PC-3 (cell line): ENCODE measurements at places on chromosomes 1 and 21. TPM values are rescaled to one million over a fixed set of nuclear protein-coding genes. Genes with fewer than 3 reads are reported as not detected.

DNA sequence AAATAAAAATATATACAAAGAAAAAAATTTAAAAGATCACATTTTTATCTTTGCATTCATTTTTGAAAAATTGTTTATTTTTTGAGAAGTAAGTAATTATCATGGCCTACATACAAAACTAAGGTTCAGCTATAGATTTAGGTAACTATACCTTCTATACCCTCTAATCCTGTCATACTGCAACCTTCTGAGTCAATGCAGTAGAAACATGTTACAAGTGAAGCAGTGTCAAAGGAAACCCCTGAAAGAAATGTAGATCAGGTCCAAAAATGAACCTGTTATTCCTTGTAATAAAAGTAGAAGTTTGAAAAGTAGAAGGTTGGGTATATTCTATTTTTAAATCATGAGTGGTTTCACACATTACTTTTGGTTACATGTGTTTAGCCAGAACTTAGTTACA lies 51.3 kb downstream of the PTGS2 start:
- no peaks in the 10 kb centered on the region for H3K4me1 ChIP-seq
- no peak overlapping the region for H3K4me3 ChIP-seq
- no peak for DNase-seq

GRCh38 chr1:43156026-43156425 lies 16.1 kb downstream of the EBNA1BP2 start:
- no peak overlapping the region for H3K4me3 ChIP-seq
- no peaks in the 10 kb centered on the region for H3K36me3 ChIP-seq
- H3K4me1 ChIP-seq = no peaks in the 10 kb centered on the region

- DNase-seq = no peak
- no peak overlapping the region for H3K27ac ChIP-seq
- H3K4me1 ChIP-seq = no peaks in the 10 kb centered on the region
- H3K36me3 ChIP-seq = no peaks in the 10 kb centered on the region
These were observed 1.6 kb upstream of the HPCA start for GRCh38 chr1:32884726-32885125.

DNA sequence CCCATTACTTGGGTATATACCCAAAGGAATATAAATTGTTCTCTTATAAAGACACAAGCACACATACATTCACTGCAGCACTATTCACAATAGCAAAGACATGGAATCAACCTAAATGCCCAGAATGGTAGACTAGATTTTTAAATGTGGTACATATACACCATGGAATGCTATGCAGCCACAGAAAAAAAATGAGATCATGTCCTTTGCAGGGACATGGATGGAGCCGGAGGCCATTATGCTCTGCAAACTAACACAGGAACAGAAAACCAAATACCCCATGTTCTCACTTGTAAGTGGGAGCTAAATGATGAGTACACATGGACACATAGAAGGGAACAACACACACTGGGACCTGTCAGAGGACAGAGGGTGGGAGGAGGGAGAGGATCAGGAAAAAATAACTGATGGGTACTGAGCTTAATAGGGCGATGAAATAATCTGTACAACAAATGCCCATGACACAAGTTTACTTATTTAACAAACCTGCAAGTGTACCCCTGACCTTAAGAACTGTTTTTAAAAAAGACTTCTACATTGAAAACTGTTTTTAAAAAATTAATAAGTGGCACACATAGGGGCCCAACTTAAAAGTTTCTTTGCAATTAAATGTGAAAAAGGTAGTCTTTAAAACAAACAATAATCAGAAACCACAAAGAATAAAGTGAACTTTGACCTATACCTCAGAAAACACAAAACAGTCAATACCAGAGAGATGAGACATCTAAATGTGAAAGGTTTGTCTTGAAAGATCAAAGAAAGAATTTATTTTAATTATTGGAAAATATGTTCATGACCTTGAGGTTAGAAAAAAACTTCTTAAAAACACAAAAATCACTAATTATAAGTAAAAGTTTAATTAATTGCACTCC lies 75.2 kb downstream of the CDC42BPA start:
- H3K27me3 ChIP-seq = no peaks in the 10 kb centered on the region
- H3K4me1 ChIP-seq = peaks cover 10% of the 10 kb centered on the region
- peak; percentile 43 for DNase-seq
- H3K4me3 ChIP-seq = no peak overlapping the region
- no peak overlapping the region for H3K27ac ChIP-seq

DNA sequence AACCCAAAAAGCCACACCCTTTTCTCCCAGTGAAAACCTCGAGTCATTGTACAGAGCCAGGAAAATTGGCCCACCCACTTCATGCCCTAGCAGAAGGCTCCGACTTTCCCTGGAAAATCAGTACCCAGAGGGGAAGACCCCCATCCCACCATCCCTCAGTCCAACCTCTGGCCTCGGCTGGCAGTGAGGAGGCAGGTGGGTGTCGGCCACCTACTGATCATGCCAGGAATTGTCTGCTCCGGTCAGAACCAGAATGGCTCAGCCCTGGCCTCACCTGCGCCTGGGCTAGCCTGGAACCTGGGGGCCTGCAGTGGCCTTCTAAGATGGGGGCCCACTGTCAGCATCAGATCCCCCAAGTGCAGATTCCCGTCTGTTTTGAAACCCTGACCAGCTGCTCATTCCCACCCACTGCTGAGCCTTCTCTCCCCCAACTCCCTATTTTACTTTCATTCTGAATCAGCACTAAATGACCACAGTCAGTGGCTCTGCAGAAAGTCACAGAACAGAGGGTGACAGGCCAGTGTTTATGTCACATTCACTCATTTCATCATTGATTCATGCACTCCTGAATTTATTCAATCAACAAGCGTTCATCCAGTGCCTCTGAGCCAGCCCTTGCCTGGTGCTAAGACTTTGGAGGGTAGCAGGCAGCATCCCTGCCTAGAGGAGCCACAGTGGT lies 3.0 kb upstream of the S100A9 start:
- H3K27me3 ChIP-seq = peaks cover 20% of the 10 kb centered on the region
- H3K27ac ChIP-seq = no peak overlapping the region
- H3K36me3 ChIP-seq = no peaks in the 10 kb centered on the region
- peaks cover 46% of the 10 kb centered on the region for H3K4me1 ChIP-seq

DNA sequence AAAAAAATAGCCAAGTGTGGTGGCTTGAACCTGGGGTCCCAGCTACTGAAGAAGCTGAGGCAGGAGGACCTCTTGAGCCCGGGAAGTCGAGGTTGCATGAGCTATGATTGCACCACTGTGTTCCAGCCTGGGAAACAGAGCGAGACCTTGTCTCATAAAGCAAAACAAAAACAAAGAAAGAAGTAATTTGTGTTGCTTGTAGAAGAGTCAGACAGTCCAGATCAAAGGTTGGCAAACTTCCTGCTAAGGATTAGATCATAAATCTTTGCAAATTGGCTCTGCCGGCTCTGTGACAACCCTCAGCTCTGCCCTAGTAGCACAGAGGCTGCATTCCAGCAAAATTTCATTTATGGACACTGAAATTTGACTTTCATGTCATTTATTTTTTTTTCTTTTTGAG lies 19.0 kb upstream of the MFN2 start:
- H3K4me1 ChIP-seq = no peaks in the 10 kb centered on the region
- H3K36me3 ChIP-seq = peaks cover 19% of the 10 kb centered on the region; the same call in 1 of the 2 replicates
- no peak overlapping the region for H3K4me3 ChIP-seq
- DNase-seq = no peak

DNA sequence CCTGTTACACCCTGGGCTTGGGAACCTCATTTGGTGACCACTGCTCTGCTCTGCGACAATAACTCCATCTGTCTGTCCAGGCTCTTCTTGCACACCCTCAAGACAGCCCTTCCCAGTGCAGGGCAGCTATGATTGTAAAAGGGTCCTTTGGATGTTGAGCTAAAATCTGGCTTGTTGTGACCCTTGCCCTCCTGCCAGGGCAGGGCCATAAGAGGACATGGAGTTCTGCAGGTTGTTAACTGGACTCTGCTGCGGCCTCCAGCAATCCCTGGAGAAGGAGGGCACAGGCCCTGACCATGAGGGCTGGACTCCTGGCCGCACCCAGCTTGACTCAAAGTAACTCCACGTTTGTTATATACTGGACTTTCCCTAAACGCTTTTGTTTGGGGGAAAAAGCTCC lies 41.2 kb downstream of the DHCR24 start:
- H3K4me3 ChIP-seq = no peak overlapping the region
- H3K27ac ChIP-seq = no peak overlapping the region
- H3K27me3 ChIP-seq = no peaks in the 10 kb centered on the region
- no peak for DNase-seq
- peaks cover 20% of the 10 kb centered on the region for H3K36me3 ChIP-seq
- peaks cover 17% of the 10 kb centered on the region for H3K4me1 ChIP-seq

DNA sequence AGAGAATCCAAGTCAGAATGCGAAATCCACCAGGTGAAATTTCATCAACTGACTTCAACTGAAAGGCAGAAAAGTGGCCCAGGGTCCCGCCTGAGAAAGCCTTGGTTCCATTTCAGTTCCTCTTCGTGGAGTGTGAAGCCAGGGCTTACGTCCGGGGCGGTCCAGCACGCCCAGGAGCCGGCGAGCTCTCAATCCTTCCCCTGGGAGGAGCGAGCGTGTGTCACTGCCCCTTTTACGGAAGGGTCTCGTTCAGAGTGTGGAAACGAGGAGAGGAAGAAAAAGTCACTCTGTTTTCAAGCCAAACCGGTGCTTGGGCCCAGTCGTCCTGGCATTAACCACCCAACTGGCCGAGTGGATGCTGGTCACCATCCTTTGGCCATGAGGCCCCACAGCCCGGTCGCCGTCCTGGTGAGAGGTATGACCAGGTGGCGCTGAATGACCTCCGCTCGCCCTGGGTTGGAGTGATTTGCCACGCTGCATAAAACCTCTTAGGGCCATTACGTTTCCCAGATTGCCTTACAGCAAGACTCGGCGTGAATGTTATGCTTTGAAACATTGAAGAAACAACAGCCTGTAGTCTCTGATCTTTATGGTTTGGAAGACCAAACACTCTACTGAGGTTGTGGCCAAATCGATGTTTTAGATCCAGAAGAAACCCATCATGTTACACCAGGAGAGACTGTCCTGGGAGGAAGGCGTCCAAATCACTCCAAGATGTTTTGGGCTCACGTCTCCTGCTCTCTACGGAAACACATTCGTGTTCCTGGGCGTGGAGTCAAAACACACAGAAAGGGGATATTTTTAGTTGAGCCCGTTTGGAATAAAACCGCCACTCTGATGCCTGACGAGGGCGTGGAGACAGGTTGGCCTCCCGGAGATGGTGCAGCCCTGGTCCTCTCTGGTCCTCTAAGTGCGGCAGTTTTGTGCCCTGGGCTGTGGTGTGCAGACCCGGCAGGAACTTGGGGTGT lies 93.6 kb upstream of the ACTRT2 start:
- H3K36me3 ChIP-seq = no peaks in the 10 kb centered on the region
- no peaks in the 10 kb centered on the region for H3K4me1 ChIP-seq
- DNase-seq = no peak
- H3K4me3 ChIP-seq = no peak overlapping the region
- H3K27ac ChIP-seq = no peak overlapping the region

DNA sequence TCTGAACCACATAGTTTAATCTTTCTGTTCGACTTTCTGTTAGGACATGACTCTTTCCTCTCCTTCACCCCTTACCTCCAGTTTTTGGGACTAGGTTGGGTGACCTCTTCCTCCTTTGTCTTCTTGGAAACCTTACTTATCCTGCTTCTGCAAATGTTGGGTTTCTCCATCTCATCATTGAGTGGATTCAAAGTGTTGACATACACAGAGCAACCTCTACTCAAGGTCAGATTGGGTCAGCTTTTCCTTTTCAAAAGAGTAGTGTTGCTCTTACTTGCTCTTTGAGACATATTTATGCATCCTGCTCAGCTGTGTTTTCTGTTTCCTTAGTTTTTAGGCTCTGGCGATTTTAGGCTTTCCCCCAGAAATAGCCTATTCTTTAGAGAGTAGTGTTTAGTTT lies 3.7 kb downstream of the CAMTA1 start:
- peaks cover 12% of the 10 kb centered on the region; the same call in 1 of the 2 replicates for H3K4me1 ChIP-seq
- H3K27ac ChIP-seq = no peak overlapping the region
- DNase-seq = no peak
- no peak overlapping the region for H3K4me3 ChIP-seq

CXADR gene
- total RNA-seq = 11.2 and 11.5 TPM in 2 replicates

KIF21B gene
- total RNA-seq = 0.46 and 0.66 TPM in 2 replicates

STIL gene
- 26.2 and 32.0 TPM in 2 replicates for total RNA-seq

LEFTY2 gene
- total RNA-seq = not detected in 2 replicates

HLX gene
- 4.0 and 8.1 TPM in 2 replicates for total RNA-seq

NBPF6 gene
- total RNA-seq = 0.07 TPM in 1 of 2 replicates, not detected in the other

MYBPH gene
- not detected in 2 replicates for total RNA-seq
